ENCODE measurements at places on chromosomes 1 and 21.
A peak's percentile ranks its signal among the peaks of the same experiment; 100 is the strongest.

GRCh38 chr1:58839147-58839795, 55.4 kb upstream of the JUN start:
- DNase-seq = no peak

GRCh38 chr1:167221126-167221737, 546 bp downstream of the POU2F1 start:
- DNase-seq = peak; percentile 1

DNA sequence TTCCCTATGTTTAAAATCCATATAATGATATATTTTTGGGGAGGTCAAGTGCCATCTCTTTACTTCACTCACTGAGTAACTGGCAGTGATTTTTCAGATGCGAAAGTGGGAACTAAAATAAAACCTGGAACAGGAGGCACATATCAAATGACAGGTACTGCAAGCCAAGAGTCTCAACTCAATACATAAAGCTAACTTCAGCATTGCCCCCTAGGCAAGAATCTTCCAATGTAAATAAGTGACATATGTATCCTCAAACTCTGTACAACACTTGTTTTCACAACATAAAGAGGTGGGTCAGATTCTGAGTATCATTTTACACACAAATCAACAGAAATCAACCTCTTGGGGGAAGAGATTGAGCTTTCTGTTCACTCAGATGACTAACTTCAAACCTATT, 18.1 kb downstream of the DCAF8 start:
- DNase-seq = no peak

DNA sequence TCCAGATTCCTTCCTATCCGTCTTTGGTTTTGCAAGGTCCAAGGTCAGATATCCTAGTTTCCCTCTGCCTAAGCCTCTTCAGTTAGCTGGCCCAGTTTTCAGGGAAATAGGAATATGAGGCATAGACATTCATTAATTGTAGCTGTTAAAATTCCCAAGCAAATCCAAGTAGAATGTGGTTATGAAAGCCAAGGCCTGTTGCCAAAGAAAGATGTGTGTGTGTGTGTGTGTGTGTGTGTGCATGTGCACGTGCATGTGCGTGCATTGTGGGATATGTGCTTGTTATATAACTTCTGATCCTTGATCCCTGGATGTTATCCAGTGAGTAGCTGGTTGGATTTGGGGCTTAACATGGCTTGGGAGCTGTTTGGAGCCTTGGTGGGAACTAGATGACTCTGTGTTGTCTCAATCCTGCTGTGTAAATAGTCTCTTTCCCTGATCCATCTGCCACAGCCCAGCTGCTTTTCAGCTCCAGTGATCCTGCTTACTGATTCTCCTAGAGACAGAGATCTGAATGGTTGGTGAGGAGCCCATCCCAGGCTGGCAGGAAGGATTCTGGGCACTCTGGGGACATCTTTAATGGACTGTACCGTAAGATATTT, 70.6 kb upstream of the GCLM start:
- DNase-seq = no peak

DNA sequence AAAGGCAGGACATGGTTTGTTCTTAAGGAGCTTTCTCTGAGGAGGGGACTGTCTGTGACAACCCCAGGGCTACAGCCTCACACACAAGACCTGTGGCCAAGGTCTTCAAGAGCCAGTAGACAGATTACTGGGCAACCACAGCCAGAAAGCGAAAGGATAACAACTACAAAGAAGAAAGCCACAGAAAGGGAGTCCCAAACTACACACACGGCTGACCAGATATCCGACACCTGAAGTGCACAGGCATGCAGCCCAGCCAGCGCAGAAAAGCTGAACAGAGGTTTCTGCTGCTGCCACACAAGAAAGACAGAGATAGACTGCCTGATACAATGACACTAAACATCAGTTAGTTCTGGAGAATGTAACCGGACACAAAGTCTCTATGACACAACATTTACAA, 21.4 kb upstream of the NADK start:
- DNase-seq = no peak

- no peak for DNase-seq
These were observed 125.5 kb downstream of the PTPN14 start for GRCh38 chr1:214425716-214426425.

DNA sequence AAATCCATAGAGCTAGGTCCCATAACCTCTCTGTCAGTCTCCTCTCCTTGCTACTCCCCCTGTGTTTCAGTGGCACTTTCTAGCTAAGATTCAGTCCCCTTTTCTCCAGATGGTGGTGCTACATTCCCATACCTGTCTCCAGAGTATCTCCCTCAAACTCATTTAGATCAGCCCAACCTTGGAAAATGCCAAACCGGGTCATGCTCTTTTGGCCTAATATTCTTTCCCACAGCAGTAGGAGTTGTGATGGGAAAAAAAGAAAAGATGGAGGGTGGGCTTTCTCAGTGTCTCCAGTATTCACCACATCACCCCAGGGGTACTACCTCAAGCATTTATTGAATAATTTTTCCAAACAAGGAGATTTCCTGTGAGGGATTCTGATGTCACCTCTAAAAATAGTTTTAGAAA, 3.2 kb upstream of the RXFP4 start:
- DNase-seq = no peak

DNA sequence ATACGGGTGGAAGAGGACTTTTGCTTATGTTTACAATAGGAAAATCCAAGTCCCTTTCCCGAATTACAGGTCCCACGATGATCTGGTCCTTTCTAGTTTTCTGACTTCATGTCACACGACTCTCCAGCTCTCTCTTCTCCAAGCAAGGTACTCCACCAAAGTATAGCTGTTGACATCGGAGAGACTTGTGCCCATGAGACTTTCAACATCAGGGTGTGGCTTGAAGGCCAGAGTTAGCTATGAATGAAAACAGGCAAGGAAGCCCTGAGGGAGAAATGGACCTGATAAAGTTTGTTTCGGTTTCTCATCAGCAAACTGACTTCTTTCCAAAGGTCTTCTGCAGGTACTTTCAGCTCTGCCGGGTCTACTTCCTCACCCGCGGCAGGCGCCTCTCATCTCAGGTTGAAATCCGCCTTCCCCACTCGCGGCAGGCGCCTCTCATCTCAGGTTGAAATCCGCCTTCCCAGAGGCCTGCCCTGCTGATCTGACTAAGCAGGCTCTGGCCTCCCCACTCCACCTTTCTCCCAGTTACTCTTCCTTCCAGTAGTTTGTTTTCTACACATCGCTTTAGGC, 2.1 kb upstream of the PER3 start:
- no peak for DNase-seq

DNA sequence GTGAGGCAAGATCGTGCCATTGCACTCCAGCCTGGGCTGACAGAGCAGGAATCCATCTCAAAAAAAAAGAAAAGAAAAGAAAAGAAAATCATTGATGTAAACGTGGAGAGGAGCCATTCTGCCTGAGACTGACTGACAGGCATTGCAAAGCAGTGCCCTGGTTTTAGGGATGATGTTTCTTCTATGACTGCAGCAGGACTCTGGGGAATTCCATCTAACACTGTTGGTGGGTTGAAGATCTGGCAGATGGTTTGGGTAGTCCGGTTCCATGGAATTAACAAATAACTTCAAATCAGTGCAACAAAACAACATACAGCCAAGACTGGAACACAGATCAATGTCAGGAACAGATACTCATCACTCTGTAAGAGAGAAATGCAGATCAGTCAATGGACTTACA, 17.8 kb upstream of the LAMC2 start:
- no peak for DNase-seq

- no peak for DNase-seq
These were observed 50.2 kb downstream of the PRDX6 start for GRCh38 chr1:173527151-173527826.

- DNase-seq = no peak
These were observed 35.8 kb downstream of the LDLRAD1 start for GRCh38 chr1:53982034-53982762.

GRCh38 chr1:81989524-81989923, 188.8 kb downstream of the ADGRL2 start:
- no peak for DNase-seq

DNA sequence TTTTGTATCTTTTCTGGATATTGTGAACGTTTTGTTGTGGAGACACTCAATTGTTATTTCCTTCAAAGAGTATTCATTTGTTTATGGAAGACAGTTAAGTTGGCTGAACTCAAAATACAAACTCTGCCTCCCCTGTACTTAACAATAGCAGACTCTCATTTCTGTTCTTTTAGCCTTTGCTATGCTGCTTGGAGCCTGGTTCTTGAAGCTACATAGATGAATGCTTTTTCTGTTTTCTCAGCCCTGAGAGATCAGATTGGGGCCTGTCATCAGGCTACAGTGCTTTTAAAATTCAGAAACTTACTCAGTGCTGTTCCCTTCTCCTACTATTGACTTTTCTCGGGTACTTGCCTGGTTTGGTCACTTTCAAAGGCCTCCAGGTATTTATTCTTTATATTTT, 215.7 kb upstream of the LYPLAL1 start:
- no peak for DNase-seq

DNA sequence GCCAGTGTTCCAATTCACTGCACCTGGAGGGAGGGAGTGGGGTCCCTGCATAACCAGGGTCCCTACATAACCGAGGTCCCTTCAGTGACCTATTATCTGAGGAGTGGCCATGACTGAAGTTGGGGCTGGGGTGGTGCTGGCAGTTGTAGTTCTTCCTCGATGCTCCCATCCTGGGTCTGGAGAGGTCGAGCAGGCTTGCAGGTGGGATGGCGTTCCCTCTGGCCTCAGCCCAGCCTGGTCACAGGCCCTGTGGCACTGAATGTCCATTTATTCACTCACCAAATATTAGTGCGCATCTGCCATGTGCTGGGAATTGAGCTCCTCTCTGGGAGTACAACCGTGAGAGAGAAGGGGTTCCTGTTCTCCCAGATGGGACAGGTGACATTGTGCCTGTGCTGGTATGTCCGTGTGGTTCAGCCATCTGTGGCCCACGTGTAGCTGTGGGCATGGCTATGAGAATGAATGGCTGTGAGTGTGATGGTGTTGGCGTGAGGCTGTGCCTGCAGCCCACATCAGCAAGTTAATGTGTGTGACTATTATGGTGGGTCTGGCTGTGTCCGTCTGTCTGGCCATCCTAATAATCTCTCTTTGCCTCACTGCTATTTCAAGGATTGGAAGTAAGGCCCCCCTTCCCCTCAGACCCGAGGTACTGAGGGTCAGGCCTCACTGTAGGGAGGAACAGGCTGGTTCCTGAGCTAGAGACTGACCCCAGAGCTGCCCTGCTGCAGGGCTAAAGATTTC, 3.9 kb upstream of the SLC6A9 start:
- no peak for DNase-seq

GRCh38 chr1:42484382-42484781, 21.3 kb downstream of the CCDC30 start:
- DNase-seq = no peak

GRCh38 chr1:239893127-239893731, 198.5 kb upstream of the FMN2 start:
- no peak for DNase-seq

DNA sequence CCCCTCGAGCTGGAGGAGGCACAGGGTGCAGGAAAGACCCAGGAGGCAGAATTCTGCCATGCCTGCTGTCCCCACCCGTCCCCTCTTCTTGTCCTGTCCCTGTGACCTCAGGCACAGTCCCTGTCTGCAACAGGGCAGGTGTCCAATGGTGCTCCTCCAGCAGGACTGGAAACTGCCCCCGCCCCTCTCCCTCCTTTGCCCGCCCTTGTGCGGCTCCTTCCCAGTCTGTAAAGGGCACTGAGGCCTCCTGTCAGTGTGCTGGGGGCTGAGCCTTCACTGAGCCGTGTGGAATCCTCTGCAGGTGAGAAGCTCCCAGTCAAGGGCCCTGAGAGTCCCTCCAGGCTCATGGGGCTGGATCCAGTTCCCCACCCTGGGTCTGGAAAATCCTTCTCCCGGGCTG, 28.9 kb downstream of the PRDM16 start:
- DNase-seq = no peak

Measured in stimulated activated CD8-positive, alpha-beta memory T cell treated with anti-CD3 and anti-CD28 coated beads, Interleukin-4, amount 100 ng/mL, for 4 hours (primary cell).